ENCODE measurements at places on chromosomes 12 and 14.
A peak's percentile ranks its signal among the peaks of the same experiment; 100 is the strongest.

- ATAC-seq: no peak
Measured at GRCh38 chr12:2334689-2335088, 281.9 kb downstream of the CACNA1C start.

GRCh38 chr12:129544716-129545115 lies 359.1 kb downstream of the TMEM132D start:
- ATAC-seq: no peak

DNA sequence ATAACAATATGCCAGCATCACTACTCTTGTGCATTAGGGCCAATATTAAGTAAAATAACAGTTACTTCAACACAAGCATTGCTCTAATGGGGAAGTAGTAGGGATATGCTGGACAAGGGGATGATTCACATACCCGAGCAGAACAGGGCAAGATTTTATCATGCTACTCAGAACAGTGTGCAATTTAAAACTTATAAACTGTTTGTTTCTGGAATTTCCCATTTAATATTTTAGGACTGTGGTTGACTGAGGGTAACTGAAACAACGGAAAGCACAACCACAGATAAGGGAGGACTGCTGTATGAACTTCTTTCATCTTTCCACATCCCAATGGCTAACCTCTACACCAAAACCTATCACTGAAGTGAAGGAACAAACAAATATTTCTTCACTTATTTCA lies 36.8 kb downstream of the SARNP start:
- ATAC-seq: no peak

DNA sequence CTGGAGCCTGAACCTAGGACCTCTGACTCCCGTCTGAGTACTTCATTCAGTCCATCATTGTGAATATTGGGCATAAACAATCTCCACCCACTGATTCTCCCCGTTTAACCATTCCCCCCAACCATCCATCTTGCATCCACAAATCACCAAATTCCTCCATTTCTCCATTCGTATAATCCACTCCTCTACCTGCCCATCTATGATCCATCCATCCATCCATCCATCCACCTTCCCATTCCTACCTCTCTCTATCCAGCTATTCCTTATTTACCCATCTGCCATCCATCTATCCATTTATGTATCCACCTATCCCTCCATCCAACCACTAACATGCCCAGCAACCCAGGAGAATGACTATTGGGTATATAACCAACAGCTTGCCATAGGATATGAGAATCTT lies 87.5 kb downstream of the CALM1 start:
- ATAC-seq: no peak

DNA sequence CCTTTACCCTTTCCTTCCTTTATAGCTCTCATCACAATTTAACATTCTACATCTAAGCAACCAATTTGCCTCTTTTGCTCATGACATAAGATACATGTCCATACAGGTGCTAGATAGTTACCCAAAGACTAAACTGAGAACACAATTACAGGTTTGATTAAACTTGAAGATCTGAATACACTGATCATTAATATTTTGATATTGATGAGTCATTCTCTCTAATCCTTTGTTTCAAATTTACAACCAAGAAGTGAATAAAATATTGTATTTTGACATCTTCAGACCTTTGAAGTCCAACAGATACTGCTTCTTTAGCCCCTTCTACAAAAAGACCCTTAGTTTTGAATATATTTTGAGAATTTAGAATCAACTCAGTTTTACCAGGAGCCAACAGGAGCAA lies 2.6 kb downstream of the NAP1L1 start:
- no peak for ATAC-seq

GRCh38 chr12:106304001-106304421 lies 1.5 kb downstream of the TCP11L2 start:
- no peak for ATAC-seq

- ATAC-seq: no peak
Measured at GRCh38 chr12:5733136-5733755, 211.8 kb downstream of the ANO2 start.

DNA sequence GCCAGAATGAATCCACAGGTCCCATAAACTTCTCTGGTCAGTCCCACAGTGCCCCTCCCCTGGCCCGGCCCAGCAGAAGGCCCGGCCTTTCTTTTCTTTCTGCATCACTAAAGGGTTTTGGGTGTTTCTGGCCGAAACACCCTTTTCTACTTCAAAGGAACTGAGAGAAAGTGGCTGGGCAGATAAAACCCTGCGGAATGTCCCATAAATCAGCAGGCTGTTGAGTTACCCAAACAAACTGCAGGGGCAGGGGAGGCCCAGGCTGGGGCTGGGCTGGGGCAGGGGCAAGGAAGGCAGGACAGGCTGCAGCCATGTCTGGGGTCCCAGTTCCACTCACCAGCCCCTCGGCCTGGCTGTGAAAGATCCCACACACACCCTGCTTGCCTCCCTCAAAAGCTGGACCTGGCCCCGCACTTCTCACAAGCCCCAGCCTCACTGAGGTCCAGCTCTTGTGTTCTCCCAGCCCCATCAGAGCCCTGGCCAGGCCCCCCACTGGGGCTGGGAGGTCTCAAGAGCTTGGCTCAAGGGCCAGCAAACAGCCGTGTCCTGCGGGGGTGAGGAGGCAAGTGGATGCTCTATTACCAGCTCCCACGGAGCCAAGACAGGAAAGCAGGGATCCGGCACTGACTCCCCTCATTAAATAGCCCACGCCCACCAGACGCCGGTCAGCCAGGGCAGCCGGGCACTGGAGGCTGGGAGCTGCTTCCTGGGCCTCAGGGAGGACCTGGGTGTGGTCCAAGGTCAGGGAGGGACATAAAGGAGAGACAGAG lies 41.9 kb downstream of the CCNK start:
- ATAC-seq: no peak

GRCh38 chr12:38162708-38163441 lies 153.7 kb upstream of the ALG10B start:
- ATAC-seq: no peak

GRCh38 chr12:132955094-132956010 lies 754 bp downstream of the ZNF605 start:
- peak; percentile 24 for ATAC-seq

DNA sequence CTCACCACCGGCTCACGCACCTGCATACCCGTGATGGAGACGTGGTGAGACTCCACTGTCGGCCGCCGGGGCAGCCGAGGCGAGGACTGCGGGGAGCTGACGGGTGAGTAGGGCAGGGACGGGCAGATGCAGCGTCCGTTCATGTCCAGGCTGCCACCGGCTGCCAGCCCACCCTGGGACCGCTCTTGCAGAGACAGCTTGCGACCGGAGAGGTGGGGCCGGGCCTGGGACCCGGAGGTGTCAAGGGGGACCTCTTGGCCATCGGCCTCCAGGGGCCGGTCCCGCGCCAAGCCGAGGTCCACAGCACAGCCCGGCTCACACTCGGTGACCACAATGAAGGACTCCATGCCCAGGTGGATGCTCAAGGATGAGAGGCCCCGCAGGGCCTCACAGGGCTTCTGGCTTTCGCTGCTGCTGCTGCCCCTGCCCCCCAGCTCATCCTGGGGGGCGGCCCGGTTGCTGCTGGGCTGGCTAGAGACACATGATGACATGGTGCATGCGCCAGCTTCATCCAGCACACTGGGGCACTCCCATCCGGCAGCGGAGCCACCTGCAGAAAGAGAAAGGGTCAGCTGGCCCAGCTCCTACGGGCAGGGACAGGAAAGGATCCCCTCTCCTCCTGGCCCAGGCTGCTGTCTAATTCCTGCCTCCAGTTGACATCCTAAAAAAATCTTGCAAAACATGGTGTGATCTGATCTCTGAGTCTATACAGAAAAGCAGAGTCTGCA lies 22.3 kb downstream of the CAMKK2 start:
- no peak for ATAC-seq

DNA sequence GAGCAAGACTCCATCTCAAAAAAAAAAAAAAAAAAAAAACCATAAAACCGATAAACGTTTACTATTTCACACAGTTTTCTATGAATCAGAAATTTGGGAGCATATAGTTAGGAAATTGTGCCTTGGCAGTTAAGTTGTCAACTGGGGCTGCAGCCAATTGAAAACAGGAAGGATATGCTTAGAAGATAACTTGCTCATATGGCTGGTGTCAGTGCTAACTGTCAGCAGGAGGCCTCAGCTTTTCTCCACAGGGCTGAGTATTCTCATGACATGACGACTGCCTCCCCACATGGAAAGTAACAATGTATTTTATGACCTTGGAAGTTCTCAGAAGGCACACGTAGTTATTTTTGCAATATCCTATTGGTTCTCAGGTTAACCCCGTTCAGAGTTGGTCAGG lies 29.6 kb upstream of the OR5AU1 start:
- no peak for ATAC-seq

- no peak for ATAC-seq
Measured at GRCh38 chr14:80456209-80456608, 244.9 kb upstream of the DIO2 start.

DNA sequence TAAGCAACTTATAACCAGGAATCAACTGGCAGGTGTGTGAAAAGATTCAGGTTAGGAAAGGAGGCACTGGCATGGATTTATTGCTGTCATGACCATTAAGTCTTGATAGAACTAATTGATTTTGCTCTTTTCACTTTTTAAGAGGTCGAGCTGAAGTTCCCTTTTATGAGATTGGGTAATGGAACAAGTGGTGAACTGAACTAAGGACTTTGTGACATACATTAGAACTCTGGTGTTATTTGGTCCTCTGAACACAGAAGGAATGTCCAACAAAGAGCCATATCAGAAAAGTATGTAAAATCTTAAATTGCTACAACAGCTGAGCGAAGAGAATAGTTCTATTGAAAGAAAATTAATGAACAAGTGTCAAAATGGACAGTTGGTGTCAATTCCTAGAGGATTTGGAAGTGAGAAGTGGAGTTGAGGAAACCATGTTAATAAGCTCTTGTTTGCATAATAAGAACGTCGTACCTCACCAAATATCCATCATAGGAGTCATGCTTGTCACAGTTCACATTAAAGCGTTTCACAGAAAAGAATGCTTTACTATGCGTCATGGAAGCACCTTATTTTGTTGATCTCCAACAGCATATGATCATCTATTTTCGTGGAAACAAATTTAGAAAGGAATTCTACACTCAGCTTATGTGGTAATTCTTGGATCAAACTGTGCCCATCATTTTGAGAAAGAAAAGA lies 8.4 kb upstream of the MYF6 start:
- no peak for ATAC-seq

- no peak for ATAC-seq
Measured at GRCh38 chr14:53534841-53535240, 381.7 kb upstream of the DDHD1 start.

GRCh38 chr14:61516118-61516743 lies 179.1 kb upstream of the HIF1A start:
- no peak for ATAC-seq

- ATAC-seq: no peak
Measured at GRCh38 chr12:79818856-79819255, 116.0 kb downstream of the PPP1R12A start.

- ATAC-seq: no peak
Measured at GRCh38 chr14:76677534-76678145, 83.6 kb upstream of the VASH1 start.

DNA sequence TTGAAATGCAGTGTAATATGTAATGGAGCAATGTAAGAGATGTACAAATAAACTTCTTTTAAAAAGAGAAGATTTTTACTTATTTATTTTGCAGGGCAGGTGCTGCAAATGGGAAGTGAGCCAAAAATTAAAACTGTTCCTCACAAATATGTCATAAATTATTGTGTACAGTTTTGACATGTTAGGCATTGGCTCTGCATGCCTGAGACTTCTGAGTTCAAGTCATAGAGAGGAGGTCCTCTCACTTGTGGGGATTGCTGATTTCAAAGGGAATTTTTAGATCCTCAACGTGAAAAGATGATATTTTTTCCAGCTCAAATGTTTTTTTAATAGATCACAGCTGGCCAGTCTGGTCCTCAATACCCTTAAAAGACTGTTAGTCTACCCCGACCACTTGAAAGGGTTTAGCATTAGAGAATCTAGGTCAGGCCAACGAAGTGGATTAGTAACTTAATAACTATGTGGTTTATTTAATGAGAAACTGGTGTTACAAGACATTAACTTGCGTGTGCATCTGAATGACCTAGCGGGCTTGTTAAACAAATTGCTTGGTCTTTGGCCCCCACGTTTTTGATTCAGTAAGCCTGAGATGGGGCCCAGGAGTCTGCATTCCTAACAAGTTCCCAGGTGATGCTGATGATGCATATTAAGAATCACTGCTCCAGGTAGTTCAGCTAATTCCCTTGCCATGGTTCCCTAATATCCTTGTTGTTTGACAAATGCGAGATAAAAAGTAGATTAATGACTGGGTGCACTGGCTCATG lies 30.9 kb upstream of the WDR89 start:
- no peak for ATAC-seq

GRCh38 chr14:97264516-97265230 lies 467.5 kb downstream of the VRK1 start:
- no peak for ATAC-seq

GRCh38 chr14:99516156-99516870 lies 35.1 kb downstream of the CCNK start:
- no peak for ATAC-seq

DNA sequence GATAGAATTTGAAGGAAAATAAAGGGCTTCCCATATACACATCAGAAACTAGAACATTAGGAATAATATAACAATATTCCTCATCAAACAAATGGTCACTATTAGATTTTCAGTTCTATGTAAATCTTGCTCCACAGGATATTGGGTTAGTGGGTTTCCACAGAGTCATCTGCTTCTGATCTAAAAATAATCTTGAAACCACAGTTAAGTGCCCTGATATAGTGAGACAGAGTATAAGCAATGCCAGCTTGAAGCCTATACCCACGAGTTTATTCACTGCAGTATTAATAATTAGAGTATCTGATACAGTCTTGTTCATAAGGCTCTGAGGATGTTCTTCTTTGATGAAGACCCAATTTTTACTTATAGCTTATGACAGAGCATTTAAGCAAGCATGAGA lies 74.5 kb upstream of the ATF7IP start:
- ATAC-seq: peak; percentile 13

- no peak for ATAC-seq
Measured at GRCh38 chr12:78977304-78977867, 112.8 kb downstream of the SYT1 start.

- ATAC-seq: no peak
Measured at GRCh38 chr14:70011708-70012107, 132.5 kb downstream of the SMOC1 start.
